ENCODE measurements at places on chromosomes 11 and 22.

DNA sequence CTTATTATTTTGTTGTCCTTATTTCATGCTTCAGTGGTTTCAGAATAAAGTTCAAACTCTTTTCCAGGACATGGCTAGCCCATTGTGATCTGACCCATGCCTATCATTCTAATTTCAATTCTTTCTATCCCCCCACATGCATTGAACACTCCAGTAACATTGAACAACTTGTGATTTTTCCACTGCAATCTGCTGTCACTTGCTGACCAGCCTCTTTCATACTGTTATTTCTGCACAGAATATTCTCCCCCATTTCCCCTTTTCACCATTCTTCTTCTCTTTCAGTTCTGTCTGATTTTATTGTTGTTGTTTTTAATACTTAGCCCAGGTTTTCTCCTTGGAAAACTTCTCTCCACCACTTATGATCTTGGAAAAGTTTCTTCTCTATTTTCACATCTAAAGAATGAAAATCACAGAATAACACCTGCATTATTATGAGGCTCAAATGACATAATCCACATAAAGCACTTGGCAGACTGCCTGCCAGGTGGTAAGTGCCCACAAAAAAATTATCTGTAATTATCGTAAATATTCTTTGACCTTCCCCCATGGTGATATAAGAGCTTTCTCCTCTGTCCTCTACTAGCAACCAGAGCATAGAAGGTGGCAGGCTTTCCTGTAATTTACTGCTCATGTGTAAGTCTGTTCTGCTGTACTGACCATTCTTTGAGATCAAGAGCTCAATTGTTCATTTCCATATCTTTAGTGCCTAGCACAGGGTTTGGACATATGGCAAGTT lies 51.9 kb upstream of the EED start:
- DNase-seq, result no peak

DNA sequence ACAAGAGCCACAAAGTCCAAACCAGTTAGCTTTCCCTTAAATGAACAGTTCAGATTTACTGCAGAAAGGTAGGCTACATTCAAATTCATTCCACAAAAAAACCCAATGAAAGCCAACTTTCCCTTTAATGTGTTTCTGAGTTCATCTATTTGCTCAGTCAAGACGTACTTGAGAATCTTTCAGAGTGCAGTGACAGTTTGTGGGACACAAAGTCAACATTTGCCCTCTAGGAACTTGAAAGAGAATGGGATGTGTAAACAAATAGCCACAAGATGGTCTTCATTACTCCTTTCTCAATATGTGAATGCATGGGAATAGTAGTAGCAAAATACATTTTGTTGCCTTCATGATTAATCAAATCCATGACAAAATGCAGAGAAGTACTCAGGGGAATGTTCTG lies 15.8 kb downstream of the RTCB start:
- DNase-seq, result no peak

GRCh38 chr22:46577368-46578249 lies 40.2 kb upstream of the CELSR1 start:
- DNase-seq, result no peak

- no peak for DNase-seq
These were observed 7.0 kb upstream of the GAB2 start for GRCh38 chr11:78424334-78425270.
